ENCODE measurements at places on chromosomes 11 and 22. TPM values are rescaled to one million over a fixed set of nuclear protein-coding genes. Genes with fewer than 3 reads are reported as not detected.

Gene LRRC74B
- total RNA-seq, result not detected

DNA sequence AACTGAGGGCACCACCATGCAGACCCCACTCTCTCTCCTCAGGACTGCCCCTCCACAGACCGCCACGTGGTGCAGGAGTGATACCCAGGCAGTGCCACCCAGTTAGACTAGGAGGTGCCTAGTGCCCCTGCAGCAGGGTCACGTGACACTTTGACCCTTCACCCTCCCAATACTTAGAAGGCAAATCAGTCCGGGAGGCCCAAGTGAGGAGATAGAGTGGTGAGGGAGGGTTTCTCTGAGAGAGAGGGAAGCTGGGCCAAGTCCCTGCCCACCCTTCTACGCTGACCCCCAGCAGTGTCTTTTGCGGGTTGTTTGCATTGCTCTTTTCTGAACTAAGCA, 84.6 kb downstream of the BUD13 start:
- no peaks in the 10 kb centered on the region for H3K27me3 ChIP-seq
- no peak overlapping the region for H3K4me3 ChIP-seq
- H3K4me1 ChIP-seq, result no peaks in the 10 kb centered on the region
- no peak overlapping the region for H3K27ac ChIP-seq
- DNase-seq, result no peak
- H3K36me3 ChIP-seq, result no peaks in the 10 kb centered on the region

GRCh38 chr11:66858939-66859685, 2.2 kb downstream of the LRFN4 start:
- H3K4me3 ChIP-seq, result no peak overlapping the region
- no peaks in the 10 kb centered on the region for H3K36me3 ChIP-seq
- peaks cover 6% of the 10 kb centered on the region for H3K4me1 ChIP-seq

Gene CARD18
- total RNA-seq, result not detected

GRCh38 chr11:34219279-34219678, 113.8 kb downstream of the NAT10 start:
- no peak overlapping the region for H3K4me3 ChIP-seq
- H3K4me1 ChIP-seq, result no peaks in the 10 kb centered on the region
- H3K36me3 ChIP-seq, result no peaks in the 10 kb centered on the region

DNA sequence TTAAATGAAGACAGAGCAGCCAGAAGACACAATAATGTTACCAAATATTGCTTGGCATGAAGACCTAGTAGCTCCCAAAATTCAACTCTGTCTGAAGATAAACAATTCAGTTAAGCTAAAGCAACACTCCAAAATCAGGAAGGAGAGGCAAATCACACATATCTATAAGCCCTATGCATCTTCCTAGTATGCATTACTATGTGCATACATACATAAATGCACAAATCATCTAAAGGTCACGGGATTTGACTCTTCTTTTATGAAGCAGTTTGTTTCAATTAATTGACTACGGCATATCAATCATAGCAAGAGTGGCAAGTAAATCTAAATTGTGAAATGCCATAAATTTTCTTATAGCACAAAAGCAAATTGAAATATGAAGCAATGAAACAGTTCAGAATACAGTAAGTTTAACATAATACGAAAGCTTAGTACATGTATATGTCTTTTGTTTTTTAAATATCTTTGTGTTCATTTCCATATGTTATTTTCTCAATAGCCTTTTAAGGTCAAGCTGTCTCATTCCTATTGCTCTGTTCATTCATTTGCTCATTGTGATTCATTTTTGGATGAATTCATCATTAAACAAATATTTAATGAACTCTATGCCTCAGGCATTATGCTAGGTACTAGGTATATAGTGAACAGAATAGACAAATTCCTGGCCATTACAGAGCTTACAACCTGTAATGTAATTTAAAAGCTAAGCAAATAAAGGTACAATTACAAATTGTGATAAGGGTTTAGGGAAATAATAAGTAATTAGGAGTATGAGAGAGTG, 540.5 kb downstream of the DLG2 start:
- no peak for DNase-seq
- H3K27ac ChIP-seq, result no peak overlapping the region
- H3K36me3 ChIP-seq, result no peaks in the 10 kb centered on the region
- no peak overlapping the region for H3K4me3 ChIP-seq

Gene TMEM191B
- 0.48 TPM for total RNA-seq

DNA sequence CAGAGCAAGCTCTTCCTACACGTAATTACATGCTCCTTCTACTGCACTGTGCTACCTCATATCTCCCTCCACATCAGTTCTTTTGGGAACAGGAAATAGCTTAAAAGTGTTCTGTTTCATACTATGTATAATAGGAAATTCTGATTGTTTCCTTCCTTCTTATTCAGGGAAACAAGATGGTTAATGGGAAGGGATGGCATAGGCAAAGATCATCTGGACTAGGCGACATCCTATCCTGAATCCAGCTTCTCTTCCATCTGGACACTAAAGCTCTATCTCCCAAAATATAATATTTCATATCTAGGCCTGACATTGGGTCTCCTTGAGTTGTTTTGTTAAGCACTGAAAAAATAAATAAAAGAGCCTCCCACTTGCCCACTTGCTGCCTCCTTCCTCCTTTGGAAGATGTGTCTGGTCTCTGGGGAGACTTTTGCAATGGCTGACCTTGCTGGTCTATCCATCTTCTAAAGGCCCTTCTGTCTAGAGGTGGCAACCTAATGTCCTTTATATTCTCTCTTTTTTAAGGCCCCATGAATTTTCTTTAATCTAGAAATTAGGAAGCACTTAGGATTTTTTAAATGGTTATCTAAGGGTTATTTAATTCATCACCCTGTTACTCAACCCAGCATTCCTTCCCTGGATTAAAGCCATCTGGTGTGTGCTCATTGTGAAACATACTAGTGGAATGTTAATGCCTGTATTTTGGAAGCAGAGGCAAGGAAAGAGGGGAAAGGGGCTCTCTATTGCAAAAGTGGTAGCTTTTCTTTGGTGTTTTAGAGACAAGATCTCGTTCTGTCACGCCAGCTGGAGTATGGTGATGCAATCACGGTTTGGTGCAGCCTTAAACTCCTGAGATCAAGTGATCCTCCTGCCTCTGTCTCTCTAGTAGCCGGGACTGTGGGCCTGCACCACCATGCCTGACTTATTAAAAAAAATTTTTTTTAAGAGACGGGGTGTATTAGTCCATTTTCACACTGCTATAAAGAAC, 20.6 kb downstream of the CLMP start:
- H3K4me3 ChIP-seq, result no peak overlapping the region
- no peak for DNase-seq
- no peaks in the 10 kb centered on the region for H3K27me3 ChIP-seq
- no peak overlapping the region for H3K27ac ChIP-seq

DNA sequence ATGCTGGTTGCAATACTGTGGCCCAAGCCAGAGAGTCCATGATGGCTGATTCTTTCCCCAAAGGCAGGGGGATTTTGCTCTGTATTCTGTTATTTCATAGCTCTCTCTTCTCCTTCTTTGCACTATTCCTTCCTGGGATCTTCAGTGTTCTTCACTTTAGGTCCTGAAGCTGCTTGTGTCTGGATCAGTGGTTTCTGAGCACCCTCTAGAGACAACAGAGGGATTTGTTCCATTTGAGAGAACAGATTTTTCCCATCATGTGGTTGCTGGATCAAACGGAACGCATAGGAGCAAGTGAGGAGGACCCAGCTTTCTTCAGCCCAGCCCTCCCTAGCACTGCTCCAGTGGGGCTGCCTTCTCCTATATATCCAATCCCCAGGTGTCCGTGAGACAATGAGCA, 68.7 kb upstream of the SYN3 start:
- no peaks in the 10 kb centered on the region for H3K27me3 ChIP-seq
- H3K27ac ChIP-seq, result no peak overlapping the region
- no peaks in the 10 kb centered on the region for H3K4me1 ChIP-seq
- H3K4me3 ChIP-seq, result no peak overlapping the region
- H3K36me3 ChIP-seq, result no peaks in the 10 kb centered on the region

GRCh38 chr22:20471126-20471833, 24.3 kb downstream of the KLHL22 start:
- no peaks in the 10 kb centered on the region for H3K36me3 ChIP-seq
- H3K4me3 ChIP-seq, result no peak overlapping the region
- H3K27me3 ChIP-seq, result no peaks in the 10 kb centered on the region
- DNase-seq, result no peak
- H3K27ac ChIP-seq, result no peak overlapping the region
- no peaks in the 10 kb centered on the region for H3K4me1 ChIP-seq

DNA sequence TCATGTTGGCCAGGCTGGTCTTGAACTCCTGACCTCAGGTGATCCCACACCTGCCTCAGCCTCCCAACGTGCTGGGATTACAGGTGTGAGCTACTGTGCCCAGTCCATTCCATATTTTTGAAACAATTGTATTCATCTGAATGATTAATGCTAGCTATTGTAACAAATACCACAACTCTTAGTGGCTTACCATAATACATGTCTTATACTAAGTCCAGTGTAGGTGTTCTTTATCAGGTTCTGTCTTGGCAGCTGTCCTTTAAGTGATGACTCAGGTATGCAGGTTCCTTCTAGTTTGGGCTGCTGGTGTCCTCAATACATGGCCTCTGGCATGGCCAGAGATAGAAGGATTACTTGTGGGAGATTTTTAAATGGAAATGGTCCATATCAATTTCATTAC, 39.0 kb downstream of the UVRAG start:
- H3K27me3 ChIP-seq, result no peaks in the 10 kb centered on the region
- H3K4me1 ChIP-seq, result peaks cover 13% of the 10 kb centered on the region
- peaks cover 12% of the 10 kb centered on the region for H3K36me3 ChIP-seq
- H3K27ac ChIP-seq, result no peak overlapping the region
- H3K4me3 ChIP-seq, result no peak overlapping the region
- no peak for DNase-seq

Gene TMEM258
- total RNA-seq, result 160 TPM

DNA sequence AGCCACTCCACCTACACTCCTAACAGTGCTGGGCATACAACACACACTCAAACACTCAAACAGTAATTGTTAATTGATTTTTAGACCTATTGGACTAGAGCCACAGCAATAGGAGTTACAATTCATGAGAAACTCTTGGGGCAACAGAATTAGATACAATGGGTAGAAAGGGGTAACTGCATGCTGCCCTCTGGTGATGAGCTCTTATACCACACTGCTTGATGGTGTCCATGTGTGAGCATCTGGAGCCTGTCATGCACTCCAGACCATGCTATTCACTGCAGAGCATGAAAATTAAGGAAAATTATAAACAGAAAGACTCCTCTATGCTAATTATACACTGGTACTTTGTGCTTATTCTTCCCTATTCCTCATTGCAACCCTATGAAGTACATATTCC, 975.5 kb upstream of the CCDC90B start:
- H3K27ac ChIP-seq, result no peak overlapping the region
- H3K4me1 ChIP-seq, result no peaks in the 10 kb centered on the region
- no peaks in the 10 kb centered on the region for H3K36me3 ChIP-seq
- no peak for DNase-seq
- H3K4me3 ChIP-seq, result no peak overlapping the region

DNA sequence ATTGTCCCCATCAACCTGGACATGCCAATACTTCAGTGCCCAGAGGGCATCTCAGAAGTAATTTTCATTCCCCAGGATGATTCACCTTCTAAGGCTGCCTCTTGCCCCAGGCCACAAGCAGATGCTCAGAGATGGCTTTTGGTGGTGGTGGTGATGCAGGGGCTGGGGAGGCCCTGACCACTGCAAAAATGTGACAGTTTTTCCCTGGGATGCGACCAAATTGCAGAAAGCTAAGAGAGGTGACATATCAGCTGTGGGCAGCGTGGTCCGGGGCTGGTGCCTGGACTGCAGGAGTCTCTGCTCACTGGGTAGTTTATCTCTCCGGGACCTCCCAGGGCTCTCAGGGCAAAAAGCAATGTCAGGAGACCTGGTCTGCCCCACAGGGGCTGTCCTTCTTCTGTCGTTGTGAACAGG, 39.7 kb upstream of the ACCSL start:
- peaks cover 6% of the 10 kb centered on the region for H3K4me1 ChIP-seq
- no peak overlapping the region for H3K4me3 ChIP-seq
- no peaks in the 10 kb centered on the region for H3K27me3 ChIP-seq
- no peak overlapping the region for H3K27ac ChIP-seq
- H3K36me3 ChIP-seq, result no peaks in the 10 kb centered on the region
- no peak for DNase-seq

GRCh38 chr22:32240461-32240860, 14.7 kb downstream of the SLC5A4 start:
- DNase-seq, result no peak
- H3K27ac ChIP-seq, result no peak overlapping the region

All from GM12878 (cell line).